ENCODE measurements at places on chromosomes 2 and 18.

DNA sequence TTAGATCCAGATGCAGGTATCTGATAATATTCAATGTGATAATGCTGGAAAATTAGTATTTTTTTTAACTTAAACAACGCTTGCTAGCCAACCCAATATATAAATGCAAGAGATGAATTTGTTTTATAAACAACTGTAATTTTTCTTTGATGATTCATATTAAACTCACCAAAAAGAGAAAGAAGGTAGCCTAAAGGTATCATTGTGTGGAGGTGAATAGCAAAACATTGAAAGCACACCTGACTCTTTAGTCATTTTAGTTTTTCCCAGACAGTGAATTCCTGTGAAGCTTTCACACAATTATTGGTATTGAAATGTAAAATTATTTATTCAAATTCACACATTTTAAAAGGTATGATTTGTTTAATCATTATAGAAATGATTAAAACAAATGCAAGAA is 424.0 kb downstream of the NR4A2 start:
- DNase-seq = no peak

DNA sequence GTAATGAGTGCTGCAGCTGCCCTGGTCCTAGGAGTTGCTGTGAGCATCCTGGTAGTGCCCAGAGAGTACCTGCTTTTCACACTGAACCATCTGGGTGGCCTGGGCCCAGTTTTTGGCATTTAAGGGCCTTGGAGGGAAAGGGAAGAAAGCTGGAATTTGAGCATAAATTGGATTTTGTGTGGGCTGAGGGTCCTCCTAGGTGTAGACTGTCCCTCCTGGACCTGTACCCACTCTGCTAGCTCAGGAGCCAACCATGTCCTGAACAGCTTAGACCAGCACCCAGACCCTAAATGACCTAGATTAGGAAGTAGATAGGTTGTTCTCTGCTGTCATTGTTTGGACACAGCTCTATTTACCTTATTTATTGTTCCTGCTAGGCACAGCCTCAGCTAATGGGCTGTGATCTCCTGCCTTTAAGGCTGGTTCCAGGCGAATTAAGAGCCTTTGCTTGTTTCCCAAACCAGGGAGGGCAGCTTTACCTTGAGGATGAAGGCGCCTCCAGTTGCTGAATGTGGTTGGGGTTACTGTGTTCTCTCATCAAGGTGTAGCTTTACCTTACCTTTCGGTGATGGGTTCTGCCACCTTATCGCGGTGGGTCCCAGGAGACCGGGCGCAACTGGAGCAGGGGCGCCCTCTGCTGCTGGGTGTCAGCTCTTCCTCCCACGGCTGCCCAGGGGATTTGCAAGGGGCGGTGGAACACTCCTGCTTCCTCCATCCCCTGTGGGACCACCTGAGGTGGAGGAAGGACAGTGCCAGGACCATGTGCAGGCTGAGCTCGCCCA is 34.4 kb downstream of the ITGA6 start:
- peak; percentile 46 for DNase-seq

DNA sequence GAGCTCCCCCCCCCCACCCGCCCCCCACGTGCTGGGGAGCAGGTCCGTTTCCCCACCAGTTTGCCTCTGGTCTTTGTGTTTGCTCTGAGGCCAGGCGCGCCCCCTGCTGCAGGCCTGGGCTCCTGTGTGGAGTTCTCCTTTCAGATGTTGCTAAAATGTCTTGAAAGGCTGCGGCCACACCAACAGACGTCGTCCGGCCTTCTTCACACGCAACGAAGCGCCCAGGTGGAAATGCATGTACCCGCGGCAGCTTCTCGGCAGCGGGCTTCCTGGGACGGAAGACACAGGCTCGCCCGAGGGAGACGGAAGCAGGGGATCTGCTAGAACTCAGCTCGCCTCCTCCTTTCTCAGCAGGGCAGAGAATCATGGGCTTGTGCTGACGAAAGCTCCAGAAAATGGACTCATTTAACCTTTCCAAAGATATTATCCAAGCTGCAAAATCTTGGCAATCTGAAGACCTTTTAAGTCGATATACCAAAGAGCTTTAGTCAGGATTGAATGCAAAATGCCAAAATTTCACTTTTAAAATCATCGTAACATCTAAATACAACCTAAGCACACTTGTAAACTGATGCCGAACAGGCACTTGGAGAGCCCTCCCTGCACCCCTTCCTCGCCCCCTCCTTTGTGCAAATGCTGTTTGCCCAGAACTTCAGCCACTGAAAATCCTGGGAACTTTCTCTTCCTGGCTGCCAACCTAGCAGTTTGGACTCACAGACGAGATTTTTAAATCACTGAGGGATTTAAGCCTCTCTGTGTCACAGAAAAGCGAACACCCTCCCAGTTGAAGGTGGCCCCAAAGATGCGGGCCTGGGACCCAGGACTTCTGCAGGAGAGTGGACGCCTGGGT is 125.5 kb upstream of the ZNF516 start:
- peak; percentile 34 for DNase-seq

- DNase-seq = no peak
Observed at GRCh38 chr2:974502-974901, 23.9 kb downstream of the SNTG2 start.

GRCh38 chr2:134639265-134639664 is 79.5 kb downstream of the TMEM163 start:
- DNase-seq = no peak

DNA sequence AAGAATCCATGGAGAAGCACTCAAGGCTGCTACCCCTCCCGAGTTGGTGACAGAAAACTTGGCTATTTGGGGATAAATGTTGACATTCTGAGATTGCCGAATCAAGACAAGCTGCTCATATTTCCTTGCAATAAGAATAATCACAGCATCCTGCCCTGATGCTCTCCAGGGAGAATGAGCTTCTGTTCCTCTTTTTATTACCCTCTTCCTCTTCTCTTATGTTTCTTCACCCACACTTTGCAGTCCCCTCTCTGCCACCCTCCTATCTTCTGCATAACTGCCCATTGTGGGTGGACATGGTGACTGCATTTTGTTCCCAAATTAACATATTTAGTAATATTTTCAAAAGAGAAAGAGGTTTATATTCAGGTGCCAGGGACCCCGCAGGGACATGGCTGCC is 11.9 kb upstream of the MSGN1 start:
- DNase-seq = peak; percentile 36

DNA sequence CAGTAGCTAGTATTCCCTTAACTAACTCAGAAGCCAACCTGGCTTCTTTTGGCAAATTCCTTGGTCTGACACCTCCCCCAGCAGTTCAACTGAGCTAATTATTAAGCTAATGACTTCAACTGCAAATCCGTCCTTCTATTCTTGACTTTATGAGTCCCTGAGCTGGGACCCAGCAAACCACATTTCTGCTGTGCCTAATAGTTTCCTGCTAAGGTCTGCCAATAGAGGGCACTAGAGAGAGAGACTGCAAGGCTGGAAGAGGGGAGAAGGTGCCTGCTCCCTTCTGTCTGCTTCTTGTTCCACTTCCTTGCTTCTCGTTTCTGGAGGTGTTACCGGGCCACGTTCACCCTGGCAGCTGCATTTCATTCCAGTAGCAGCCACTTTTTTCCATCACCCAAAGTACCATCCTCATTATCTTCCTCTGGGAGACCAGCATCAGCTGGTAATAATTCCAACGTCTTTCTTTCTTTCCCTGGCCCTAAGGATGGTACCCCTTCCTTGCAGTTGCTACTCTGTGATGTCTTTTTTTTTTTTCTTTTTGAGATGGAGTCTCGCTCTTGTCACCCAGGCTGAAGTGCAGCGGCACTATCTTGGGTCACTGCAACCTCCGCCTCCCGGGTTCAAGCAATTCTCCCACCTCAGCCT is 352.0 kb downstream of the TNS1 start:
- peak; percentile 81 for DNase-seq

DNA sequence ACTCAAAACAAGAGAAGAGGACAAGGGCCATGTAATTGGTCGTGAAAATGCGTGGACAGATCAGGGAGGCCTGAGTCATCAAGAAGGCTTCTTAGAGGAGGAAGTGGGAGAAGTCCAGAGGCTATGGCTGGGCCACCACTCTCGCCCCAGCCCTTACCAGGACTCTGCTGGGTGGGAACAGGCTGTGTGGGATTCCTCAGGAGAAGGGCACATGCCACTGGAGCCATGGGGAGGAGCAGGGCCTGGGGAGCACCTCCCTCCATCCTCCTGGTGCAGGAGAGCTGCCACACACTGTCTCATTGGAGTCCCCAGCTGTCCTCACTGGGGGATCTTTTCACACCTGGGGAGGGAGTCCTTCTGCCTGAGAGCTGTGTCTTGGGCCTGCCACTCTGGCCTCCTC is 9.4 kb upstream of the RALB start:
- DNase-seq = no peak

GRCh38 chr2:9110893-9111569 is 95.6 kb upstream of the ASAP2 start:
- DNase-seq = no peak

GRCh38 chr2:134582547-134582899 is 136.3 kb downstream of the TMEM163 start:
- DNase-seq = no peak

- peak; percentile 51 for DNase-seq
Observed at GRCh38 chr2:95303191-95303919, 6.2 kb downstream of the KCNIP3 start.

DNA sequence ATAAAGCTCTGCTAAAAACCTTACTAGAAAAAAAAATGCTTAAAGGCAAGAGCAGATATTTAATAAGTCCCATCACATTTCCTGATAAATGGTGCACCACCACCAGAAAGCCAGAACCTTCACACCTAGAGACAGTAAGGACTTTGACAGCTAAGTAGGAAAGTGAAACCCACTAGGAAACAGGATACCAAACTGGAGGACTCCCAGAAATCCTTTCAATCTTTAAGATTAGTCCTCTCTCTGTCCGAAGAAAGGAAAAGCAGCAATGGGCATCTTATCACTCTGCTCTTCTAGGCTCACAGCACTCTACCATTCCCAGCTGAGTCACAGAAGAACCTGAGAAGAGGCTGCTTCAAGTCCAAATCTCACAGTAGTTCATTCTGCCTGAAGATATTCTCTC is 3.7 kb downstream of the DYM start:
- no peak for DNase-seq

GRCh38 chr2:83071914-83072313 is 1387.2 kb downstream of the SUCLG1 start:
- DNase-seq = no peak

DNA sequence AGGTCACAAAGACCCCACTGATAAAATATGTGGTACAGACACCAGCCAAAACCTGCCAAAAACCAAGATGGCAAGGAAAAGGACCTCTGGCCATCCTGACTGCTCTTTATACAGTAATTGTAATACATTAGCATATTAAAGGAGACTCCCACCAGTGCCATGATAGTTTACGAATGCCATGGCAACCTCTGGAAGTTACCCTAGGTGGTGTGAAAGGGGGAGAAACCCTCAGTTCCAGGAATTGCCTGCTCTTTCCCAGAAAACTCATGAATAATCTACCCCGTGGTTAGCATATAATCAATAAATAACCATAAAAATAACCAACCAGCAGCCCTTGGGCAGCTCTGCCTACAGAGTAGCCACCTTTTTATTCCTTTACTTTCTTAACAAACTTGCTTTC is 129.8 kb upstream of the EPB41L3 start:
- no peak for DNase-seq

- peak; percentile 19 for DNase-seq
Observed at GRCh38 chr2:236369661-236370062, 105.5 kb upstream of the ASB18 start.
